ENCODE measurements at places on chromosomes 2 and 18. TPM values are rescaled to one million over a fixed set of nuclear protein-coding genes. Genes with fewer than 3 reads are reported as not detected.

KCNF1 gene
- total RNA-seq: under 0.01 TPM

C1GALT1C1L gene
- 0.31 TPM for total RNA-seq

DHRS9 gene
- total RNA-seq: not detected

ARHGAP15 gene
- not detected for total RNA-seq

LTBP1 gene
- 475 TPM for total RNA-seq

RTKN gene
- total RNA-seq: 15.8 TPM

RNASEH1 gene
- 45.0 TPM for total RNA-seq

LIMS4 gene
- 12.4 TPM for total RNA-seq

MAB21L4 gene
- not detected for total RNA-seq

KLHL41 gene
- 1.1 TPM for total RNA-seq

EML6 gene
- 0.87 TPM for total RNA-seq

KYNU gene
- total RNA-seq: 0.92 TPM

CLEC4F gene
- total RNA-seq: not detected

GPR55 gene
- total RNA-seq: not detected

DNAH6 gene
- 0.13 TPM for total RNA-seq

HRH4 gene
- 0.06 TPM for total RNA-seq

TRABD2A gene
- total RNA-seq: 0.66 TPM

TSGA10 gene
- total RNA-seq: 2.8 TPM

ITPRID2 gene
- total RNA-seq: 174 TPM

TMEM200C gene
- 0.06 TPM for total RNA-seq

SLC4A3 gene
- 0.40 TPM for total RNA-seq

PLCL1 gene
- 18.6 TPM for total RNA-seq

TMEM178A gene
- 1.5 TPM for total RNA-seq

DSG1 gene
- total RNA-seq: not detected

SP110 gene
- 7.5 TPM for total RNA-seq

TEX44 gene
- not detected for total RNA-seq

SLC4A5 gene
- total RNA-seq: 0.31 TPM

STON1 gene
- total RNA-seq: 14.9 TPM

PLGLB1 gene
- total RNA-seq: 0.26 TPM

CNTNAP5 gene
- total RNA-seq: not detected

ZSWIM2 gene
- total RNA-seq: not detected

CRACDL gene
- 0.13 TPM for total RNA-seq

FHL2 gene
- total RNA-seq: 126 TPM

CXCR4 gene
- total RNA-seq: 16.1 TPM

TFPI gene
- 437 TPM for total RNA-seq

CIB4 gene
- not detected for total RNA-seq

CD8B2 gene
- not detected for total RNA-seq

RGPD3 gene
- total RNA-seq: 0.13 TPM

EFR3B gene
- total RNA-seq: 3.3 TPM

COL6A3 gene
- total RNA-seq: 651 TPM
